Stomach (tissue), 19 donors: ENCODE measurements at places on chromosomes 11 and 22. TPM values are rescaled to one million over a fixed set of nuclear protein-coding genes. Genes with fewer than 3 reads are reported as not detected.
A peak's percentile ranks its signal among the peaks of the same experiment; 100 is the strongest.

DNA sequence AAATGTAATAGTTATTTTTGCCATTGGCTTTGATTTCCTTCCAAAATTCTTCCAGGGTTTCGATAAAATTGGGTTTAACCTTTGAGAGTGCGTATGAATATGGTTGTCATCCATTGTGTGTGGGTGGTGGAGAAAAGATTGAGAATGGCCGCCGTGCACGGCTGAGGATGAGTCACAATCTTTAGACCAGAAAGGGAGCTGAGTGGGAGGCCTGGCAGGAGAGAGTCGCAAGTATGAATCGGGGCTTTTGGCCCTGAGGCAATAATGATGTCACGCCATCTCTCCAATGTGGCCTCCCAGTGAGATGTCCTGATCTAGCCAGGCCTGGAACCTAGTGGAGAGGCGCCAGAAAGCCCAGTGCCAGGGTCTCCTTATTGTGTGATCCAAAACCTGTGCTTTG is 33.1 kb upstream of the SMPD1 start:
- DNase-seq = no peak

DNA sequence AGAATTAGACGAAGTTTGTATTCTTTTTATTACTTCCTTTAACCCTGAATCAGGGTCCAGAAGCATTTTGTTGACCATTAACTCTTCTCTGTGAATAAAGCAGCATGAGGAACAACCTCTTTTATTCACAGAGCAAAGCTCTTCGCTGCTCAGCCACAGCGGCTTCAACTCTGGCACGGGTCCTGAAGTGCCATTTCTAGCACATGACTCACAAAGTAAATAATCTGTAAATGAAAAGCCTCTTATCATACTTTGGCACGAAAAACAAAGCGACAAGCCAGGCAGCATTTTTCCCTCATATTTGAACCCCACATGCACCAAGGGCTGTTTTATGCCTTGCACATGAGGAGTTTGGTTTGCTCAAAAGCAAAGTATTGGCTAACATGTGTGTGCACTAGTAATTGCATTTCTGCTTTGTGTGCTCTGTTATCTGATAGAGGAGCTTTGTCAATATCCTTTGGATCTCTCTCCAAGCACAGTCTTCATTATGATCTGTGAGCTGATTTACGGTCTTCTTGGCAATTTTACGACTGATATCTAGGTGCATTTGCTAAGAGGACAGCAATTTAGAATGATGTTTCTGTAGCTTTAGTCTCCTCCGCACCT is 33.0 kb upstream of the APOBEC3A start:
- DNase-seq = peak; percentile 96

DNA sequence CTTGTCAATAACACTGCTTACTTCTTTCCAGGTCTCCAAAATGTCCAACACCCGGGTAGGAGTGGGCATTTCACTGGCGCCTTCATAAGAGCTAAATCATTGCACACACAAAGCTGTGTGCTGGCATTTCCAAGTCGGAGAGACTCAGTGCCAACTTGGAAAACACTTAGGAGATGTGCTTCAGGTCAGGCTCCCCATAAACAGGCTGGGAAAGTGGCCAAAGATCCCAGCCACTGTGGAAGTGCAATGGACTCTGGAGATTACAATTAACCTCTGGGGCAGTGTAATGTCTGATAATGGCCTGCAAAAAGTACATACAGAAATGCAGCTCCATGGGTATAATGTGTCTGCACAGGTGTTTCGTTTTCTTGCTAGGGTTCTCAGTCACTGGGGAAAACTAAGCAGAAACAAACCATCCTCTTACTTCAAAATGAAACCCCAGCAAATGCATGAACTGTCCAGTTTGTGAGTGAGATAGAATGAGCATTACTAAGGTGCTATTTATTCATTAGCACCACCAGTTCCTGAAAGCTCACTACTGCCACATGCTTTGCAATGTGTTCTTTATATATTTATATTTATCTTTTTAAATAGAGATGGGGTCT is 79.0 kb downstream of the ABTB2 start:
- DNase-seq = no peak

GRCh38 chr11:77455740-77456139 is 18.2 kb downstream of the PAK1 start:
- no peak for DNase-seq

GRCh38 chr11:41389623-41390130 is 69.8 kb downstream of the LRRC4C start:
- DNase-seq = no peak

GRCh38 chr11:44999068-44999467 is 48.4 kb upstream of the TP53I11 start:
- no peak for DNase-seq

- no peak for DNase-seq
Measured at GRCh38 chr22:30411780-30412179, 13.8 kb upstream of the MTFP1 start.

- DNase-seq = peak; percentile 87
Measured at GRCh38 chr11:115409691-115410220, 94.5 kb downstream of the CADM1 start.

GRCh38 chr22:39204216-39204615 is 40.6 kb downstream of the PDGFB start:
- DNase-seq = no peak

- DNase-seq = peak; percentile 55
Measured at GRCh38 chr11:2781408-2782274, 81.8 kb upstream of the KCNQ1OT1 start.

DNA sequence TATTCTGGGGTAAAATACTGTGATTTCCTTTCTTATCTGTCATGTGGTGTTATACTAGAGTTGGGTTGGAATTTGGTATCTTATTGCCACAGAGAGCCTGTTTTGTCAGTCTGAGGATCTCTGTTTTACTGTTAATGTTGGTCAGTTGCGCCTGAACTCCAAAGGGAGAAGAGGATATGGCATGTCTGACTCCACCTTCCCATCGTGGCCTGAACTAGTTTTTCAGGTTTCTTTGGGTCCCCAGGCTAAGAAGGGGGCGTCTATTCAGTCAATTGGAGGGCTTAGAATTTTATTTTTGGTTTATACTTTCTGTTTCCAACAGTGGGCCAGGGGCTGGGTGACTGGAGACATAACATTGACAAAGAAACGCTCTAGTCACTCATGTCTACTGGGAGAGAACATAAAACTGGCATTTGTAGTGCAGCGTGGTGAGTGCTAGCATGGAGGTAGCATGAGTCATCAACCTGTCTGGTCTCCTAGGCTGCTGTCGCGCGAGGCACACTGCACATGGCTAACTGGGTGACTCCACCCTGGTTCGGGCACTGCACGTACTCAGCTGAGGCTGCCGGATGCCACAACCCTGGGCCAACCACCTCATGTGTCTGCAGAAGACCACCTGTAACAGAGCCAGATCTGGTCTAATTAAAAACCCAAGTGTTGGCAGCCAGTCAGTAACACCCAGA is 120.1 kb upstream of the OR9Q1 start:
- DNase-seq = peak; percentile 63

DNA sequence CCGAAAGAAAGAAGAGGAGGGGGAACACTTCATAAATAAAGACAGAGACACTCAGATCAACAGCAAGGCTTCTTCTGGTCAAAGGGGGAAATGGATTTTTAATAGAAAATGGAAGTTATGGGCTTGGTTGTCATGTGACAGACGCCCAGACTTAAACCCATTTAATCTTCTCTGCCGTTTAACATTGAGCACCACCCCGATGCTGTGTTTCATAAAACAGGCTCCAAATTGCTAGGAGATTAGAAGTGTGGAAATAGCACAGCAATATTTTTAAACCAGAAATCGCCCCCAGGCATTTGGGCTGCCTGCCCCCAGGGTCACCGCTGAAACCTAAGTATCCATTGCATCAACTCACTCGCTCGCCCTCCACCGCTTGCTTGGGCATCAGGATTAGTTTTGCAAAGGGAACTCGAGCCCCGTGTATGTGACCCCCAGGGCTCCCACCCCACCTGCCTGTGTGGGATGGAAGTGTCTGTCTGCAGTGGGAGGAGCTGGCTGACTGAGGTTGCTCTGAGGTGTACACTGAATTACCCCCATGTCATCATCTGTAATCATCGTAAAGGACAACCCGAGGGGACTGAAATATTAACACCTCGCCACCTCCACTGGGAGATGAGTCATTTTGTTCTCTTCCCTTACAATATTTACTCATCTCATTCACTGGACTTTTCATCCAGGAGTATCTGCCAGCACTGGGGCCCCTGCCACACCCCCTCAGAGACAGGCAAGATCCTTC is 10.7 kb downstream of the DSCAML1 start:
- DNase-seq = no peak

DNA sequence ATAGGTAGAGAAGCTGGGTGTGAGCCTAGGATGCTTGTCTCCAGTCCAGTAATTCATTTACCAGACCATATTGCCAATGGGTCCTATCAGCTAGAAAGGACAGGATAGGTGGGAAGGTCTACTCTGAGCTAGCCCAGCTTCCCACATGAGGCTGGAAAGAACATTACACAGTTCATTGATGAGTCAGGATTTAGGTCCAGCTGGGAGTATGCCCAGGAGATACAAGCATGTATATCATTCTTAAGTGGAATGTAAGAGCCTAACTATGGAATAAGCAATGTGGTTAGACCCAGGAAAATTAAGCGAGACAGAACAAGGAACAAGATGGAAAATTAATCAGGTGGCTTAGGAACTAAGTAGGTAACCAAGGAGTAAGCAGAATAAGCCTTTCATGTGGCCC is 59.0 kb upstream of the TBCEL start:
- DNase-seq = no peak

DNA sequence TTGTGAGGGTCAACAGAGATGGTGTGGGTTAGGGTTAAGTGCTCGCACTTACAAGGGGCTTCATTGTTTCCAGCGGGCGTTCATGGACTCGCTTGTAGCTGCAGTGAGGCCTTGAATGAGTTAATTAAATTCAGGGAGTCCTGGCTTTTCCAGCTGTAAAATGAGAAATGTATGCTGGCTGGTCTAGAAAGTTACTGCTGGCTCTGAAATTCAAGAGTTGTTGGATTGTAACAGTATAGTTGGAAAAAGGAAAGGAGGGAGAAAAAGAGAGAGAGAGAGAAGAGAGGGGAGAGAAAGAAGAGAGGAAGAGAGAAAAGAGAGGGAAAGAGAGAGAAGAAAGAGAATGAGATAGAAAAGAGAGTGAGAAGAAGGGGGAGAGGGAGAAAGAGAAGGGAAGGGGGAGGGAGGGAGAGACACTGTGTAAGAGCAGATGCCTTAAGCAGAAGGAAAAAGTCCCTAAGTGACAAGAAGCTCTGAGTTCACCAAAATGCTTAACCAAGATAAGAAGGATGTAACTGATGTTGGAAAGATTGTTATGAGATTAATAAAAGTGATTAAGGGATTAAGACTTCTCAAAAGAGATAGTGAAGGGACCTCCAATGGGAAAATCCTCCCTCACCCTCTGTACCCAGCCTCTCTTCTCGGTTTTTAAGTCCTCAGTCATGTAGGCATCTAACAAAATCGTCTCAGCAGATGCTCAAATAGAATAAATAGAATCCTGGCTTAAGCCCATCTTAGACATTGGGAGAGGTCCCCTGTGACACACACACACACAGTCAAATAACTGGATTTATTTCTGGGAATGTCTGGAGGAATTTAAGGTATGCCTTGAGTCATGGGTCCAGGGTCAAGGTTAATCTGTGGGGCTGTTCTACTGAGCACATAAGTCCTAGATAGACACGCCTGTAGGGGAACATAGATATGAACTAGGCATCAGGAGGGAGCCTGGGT is 477.9 kb downstream of the MIAT start:
- no peak for DNase-seq

DNA sequence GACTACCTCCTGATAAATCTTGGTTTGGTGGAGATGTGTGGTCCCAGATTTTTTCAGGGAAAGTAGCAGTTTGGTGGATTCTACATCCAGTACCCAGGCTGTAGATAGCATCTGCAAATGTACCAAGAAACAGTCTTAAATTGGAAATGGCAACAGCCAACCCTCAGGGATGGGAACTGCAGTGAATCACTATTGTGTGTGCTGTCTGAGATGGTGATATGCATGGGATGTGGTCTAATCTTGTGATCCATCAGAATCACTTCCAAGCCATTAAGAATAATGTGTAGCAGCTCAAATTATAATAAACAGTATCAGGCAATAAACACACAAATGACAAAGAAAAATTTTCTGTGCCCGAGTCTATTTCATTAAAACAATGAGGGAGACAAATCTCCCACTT is 3.4 kb downstream of the OLFML1 start:
- DNase-seq = no peak

DNA sequence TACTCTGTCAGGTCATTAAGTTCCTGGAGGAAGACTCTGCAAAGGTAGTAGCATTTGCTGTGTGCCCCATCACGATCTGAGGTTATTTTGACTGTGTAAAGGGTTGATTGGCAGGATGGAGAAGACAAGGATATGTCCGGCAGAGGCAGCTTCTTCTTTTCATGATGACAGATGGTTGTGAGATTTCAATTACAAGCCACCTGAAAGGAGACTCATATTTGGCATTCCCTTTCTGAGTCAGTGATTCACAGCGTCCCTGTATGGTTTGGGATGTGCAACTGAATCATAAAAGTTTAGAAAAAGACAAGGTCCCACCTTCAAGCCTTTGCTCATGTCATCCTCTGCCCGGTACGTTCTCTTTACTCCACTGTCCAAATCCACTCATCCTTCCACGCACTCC is 113.4 kb downstream of the MTNR1B start:
- no peak for DNase-seq

DNA sequence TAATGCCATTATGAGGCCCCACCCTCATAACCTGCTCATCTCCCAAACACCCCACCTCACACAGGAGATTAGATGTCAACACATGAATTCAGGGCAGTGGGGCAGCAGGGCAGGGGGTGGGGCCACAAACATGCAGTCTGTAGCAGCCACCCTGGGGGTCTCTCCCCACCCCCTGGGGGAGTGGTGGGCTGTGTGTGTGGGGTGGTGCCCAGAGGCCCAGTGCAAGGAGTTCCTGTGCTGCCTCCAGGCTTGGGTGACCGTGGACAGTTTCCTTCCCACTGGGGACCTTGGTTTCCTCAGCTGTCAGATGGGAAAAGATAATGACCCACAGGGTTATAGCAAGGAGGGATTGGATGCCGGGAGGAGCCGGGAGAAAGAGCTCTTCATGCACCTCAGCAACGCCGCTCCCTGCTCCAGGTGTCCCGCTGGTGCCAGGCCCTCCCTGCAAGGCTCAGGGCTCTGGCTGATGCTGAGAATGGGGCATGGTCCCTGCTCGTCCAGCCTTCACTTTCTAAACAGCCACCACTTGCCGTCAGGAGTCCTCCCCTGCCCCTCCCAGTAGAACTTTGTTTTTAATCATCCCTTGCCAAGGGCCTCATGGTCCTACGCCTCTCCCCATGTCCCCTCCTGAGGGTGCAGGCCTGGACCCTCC is 2.0 kb upstream of the MRGPRF start:
- peak; percentile 27 for DNase-seq

- DNase-seq = no peak
Measured at GRCh38 chr11:454801-455565, 4.9 kb downstream of the PTDSS2 start.

- DNase-seq = peak; percentile 83
Measured at GRCh38 chr11:9568854-9569587, 4.4 kb upstream of the WEE1 start.

DLG2 gene
- 19.1 TPM for total RNA-seq

BTBD18 gene
- not detected for total RNA-seq

C11orf16 gene
- total RNA-seq = not detected

SLC7A4 gene
- not detected for total RNA-seq

KRTAP5-10 gene
- total RNA-seq = not detected

P4HA3 gene
- not detected for total RNA-seq

CLMP gene
- 47.5 TPM for total RNA-seq

KDM4E gene
- not detected for total RNA-seq

PRODH gene
- total RNA-seq = 240 TPM

CSF2RB gene
- total RNA-seq = 1.2 TPM

KRTAP5-1 gene
- not detected for total RNA-seq

PRG3 gene
- total RNA-seq = not detected

OTUB1 gene
- total RNA-seq = 44.3 TPM
